ENCODE measurements at places on chromosomes 3 and 15.

DNA sequence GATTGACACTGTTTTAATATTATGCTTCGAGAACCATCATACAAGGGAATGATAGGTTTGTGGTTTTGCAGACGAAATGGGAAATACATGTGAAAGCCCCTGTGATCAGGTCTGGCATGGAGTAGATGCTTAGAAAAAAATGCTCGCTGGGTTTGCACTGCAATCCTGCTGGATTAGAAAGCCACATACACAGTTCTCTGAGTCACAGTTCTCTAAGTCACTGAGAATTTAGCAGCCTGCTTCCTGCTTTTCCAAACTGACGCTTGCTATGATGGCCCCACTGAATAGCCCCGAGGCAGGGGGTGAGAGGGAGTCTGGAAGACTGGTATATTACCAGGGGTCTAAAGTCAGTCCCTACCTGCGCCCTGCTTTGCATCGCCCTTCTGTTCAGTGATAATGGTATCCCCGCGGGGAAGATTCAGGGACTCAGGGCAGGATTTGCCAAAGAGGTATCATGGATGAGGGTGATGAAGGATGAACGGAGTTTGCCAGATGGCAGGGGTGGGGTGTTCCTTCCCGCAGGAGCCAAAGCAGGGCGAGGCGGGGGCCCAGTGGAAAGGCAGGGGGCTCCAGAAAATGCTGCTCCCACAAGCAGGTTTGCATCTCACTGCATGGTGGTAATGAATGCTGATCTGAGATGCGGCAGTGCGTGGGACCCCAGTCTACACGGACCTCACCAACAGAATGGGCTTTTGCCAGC lies 82.3 kb downstream of the IQSEC1 start:
- no peak for DNase-seq

- DNase-seq, result no peak
Observed at GRCh38 chr3:32428092-32429068, 36.7 kb downstream of the CMTM7 start.

DNA sequence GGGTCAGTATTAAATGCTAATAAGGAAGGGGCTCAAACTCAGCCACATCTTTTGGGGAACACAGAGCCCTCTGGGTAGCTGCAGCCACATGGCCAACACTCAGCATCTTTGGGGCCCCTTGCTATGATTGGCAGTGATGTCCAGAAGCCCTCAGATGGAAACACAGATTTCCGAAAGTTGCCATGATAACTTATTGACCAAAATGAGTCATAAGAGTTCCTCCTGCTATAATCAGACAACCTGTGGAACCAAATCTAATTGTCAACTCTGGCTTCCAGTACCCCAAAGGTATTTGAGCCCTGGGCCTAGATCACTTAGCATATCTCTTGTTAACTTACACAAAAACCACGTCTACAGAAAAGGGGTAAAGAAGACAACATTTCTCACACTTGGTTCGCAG lies 392.2 kb downstream of the KCNH8 start:
- DNase-seq, result no peak

DNA sequence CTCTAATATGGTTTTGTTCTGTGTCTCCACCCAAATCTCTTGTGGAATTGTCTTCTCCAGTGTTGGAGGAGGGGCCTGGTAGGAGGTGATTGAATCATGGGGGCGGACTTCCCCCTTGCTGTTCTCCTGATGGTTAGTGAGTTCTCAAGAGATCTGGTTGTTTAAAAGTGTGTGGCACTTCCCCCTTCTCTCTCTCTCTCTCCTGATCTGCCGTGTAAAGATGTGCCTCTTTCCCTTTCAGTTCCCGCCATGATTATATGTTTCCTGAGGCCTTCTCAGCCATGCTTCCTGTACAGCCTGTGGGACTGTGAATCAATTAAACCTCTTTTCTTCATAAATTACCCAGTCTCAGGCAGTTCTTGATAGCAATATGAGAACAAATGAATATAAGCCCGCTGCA lies 33.1 kb downstream of the RETNLB start:
- no peak for DNase-seq

GRCh38 chr15:62653122-62653521 lies 389.4 kb upstream of the TPM1 start:
- no peak for DNase-seq

DNA sequence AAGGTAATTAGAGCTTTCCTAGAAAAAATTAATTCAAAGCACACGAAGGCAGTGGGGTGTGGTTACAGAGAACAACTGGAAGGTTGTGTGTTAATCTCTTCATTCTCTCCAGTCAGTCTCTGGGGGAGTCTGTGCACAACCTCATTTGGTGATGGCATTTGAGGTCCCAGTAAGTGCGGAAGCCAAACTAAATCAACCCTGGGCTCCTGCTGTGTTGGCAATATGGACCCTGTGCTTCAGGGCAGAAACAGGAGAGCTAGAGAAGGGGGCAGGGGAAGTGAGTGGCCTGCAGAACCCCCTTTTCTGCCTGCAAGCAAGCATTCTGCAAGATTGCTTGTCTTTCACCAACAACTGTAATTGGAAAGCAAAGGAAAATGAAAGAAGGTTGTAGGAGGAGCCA lies 195.9 kb upstream of the ST8SIA2 start:
- no peak for DNase-seq

GRCh38 chr3:5168110-5168509 lies 19.4 kb upstream of the EDEM1 start:
- DNase-seq, result no peak

GRCh38 chr3:128999102-128999501 lies 2.0 kb upstream of the EFCC1 start:
- DNase-seq, result no peak

- DNase-seq, result no peak
Observed at GRCh38 chr3:66350601-66351000, 129.8 kb downstream of the SLC25A26 start.

GRCh38 chr3:9121366-9122001 lies 128.0 kb downstream of the SRGAP3 start:
- DNase-seq, result no peak

DNA sequence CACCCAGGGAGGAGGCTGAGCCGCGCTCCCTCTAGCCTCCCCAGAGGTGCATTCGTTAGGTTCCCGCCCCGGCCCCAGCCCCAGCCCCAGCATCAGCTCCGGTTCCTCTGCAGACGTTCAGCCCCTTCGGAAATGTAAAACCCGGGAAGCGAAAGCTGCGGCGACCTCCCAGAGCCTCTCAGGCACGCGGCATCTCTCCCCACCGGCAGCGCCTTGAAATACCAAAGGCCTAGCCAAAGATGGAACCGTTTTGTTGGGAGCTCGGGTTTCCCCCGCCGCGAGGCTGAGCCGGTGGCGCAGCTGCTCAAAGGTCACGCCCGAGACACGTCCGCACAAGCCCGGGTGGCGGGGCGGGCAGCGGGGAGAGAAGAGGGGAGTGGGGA lies 77.8 kb upstream of the HES1 start:
- peak; percentile 52 for DNase-seq

- DNase-seq, result no peak
Observed at GRCh38 chr15:38335116-38335515, 82.5 kb downstream of the SPRED1 start.

DNA sequence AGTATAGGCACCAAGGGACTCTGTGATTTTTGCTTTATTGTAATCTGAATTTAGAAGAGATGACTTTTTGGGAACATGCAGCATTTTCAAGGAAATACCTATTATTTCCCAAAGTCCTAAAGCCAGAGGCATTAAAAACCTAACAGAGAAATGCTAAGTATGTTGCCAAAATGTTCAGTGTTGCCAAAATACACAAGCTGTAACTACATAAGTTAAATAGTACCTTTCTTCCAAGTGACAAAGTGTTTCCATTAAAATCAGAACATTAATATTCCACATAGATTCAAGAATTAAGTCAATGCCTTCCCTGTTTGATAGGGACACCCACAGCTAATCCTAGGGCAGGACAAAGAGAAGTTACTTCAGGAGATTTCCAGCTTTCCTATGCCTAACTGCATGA lies 42.0 kb downstream of the MKRN2 start:
- DNase-seq, result no peak

DNA sequence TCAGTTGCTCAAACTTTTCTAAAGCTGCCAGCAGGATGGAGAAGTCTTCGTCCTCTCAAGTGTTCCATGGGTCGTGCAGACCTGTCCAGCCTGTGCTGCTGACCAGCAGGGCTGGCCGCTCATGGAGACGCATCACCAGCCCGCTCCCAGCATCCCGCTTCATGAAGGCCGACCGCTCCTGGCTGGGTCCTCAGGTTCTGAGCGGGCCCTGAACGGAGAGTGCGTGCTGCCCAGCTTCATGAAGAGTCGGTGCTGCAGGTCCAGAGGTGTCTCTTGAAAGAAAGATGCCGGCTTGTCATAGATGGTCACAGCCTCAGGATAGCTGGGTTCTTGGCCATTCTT lies 75.8 kb upstream of the KCNAB1 start:
- DNase-seq, result no peak

DNA sequence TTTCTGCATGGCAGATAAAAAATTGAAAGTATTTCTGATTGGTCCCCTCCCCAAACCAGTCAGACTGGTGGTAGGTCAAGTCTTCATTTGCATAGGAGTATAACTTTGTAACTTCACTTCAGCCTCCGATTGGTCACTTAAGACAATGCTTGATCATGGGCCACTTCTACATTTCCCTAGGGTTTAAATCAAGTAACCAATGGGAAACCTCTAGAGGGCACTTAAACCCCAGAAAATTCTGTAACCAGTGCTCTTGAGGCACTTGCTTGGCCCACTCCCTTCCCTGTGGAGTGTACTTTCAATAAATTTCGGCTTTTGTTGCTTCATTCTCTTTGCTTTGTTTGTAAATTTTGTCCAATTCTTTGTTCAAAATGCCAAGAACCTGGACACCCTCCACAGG lies 225.5 kb downstream of the ARPP21 start:
- DNase-seq, result no peak

DNA sequence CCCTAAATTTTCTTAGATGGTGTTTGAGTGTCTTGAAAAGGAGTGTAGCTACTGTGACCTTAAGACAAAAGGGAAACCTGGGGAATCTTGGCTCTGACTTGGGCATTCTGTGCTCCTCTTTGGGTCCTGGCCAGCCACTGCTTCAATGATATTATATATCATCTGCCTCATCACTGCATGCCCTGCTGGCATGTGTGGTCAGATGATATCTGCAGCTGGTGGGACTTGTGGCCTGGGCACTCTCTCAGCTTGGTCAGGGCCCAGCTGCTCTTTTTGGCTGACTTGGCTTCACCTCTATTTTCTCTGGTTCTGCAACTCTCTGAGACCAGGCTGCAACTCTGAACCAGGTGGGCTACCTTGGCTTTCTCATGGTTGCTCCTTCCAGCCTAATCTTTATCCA lies 446.1 kb upstream of the RARB start:
- DNase-seq, result no peak

- DNase-seq, result no peak
Observed at GRCh38 chr3:134768837-134769236, 26.2 kb upstream of the EPHB1 start.

DNA sequence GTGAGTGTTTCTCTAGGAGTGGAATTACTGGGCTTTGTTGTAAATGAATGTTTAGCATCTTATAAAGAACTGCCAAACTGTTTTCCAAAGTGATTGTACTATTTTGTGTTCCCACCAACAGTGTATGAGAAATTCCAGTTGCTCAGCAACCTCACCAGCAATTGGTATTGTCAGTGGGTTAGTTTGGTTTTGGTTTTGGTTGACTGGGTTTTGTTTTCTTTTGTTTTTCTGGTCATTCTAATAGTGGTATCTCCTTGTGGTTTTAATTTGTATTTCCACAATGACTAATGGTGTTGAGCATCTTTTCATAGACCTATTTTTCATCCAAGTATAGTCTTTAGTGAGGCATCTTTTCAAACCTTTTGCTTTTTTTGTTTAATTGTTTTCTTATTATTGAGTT lies 27.1 kb downstream of the FILIP1L start:
- no peak for DNase-seq

DNA sequence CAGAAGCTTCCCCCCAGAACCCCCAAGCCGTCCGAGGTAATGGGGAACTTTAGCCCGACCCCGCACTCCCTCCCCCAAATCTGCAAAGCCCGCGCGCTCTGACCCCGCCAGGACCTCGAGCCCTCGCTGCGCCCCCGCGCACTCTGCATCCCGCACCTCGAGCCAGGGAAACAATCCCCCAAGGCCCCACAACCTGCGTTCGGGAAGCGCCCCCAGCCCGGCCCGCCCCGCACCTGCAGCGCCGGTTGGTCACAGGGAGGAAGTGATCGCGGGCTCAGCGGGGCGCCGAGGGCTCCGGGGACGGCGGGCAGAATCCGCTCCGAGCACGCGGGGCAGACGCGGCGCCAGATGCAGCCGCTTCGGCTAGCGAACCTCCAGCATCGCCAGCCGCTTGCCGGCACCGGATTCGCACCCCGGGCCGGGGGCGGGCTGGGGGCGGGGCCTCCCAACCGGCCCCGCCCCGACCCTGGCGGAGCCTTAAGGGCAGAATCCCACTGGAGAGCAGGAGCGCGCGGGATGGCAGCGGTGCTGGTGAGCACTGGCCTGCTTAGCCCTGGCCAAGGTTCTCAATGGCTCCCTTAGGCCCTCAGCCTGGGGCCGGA lies at the start of gene CAMKV:
CAMKV (minus strand) TSS at position 382 of the 602 bp plus-strand sequence. CDS start 7,518 bp downstream, outside the sequence.
- DNase-seq, result peak; percentile 53

- DNase-seq, result no peak
Observed at GRCh38 chr15:65646486-65646885, 24.7 kb downstream of the SLC24A1 start.

DNA sequence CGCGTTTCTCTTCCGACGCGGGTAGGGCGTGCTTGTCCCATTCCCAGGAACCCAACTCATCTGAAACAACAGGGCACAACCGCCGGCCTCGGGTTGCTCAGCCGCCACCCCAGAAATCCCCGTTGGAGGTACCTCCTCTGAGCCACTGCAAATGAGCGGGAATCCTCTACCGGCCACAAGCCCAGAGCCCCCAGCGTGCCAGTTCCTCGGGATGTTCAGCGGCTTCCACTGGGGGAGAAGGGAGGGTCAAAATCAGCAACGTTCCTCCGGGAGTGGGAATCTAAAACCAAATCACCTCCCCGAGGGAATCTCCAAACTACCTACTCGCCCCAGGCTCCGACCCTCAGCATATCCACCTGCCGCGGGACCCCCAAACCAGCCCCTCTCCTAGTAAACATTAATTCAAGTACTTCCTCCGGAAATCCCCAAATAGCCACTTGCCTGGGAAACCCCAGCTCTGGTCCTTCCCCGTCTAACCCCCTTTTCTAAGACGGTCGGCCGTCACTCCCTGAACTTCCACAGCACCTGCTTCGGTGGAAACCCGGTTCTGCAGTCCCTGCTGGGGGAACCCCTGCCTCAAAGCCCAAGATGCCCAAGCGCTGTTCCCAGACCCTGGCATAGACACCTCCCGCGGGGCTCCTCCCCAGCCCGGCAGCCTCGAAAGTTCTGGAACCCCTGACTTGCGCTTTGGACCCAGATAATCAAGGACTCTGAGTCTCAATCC lies 887 bp downstream of the OXTR start:
- DNase-seq, result peak; percentile 17

- DNase-seq, result no peak
Observed at GRCh38 chr15:47460795-47461573, 256.3 kb upstream of the SEMA6D start.

DNA sequence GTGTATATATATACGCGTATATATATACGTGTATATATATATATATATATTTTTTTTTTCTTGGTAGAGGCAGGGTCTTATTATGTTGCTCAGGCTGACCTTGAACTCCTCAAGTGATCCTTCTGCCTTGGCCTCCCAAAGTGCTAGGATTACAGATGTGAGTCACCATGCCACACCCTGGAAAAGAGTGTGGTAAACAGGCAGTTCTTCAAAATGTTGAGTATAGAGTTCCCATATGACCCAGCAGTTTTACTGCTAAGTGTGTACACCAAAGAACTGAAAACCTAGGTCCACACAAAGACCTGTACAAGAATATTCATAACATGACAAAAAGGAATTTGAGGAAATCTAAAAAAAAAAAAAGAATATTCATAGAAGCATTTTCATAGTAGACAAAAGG lies 71.8 kb upstream of the GCNT3 start:
- DNase-seq, result no peak

GRCh38 chr3:124315215-124316033 lies 323.5 kb upstream of the ROPN1 start:
- DNase-seq, result no peak

- no peak for DNase-seq
Observed at GRCh38 chr15:36252146-36252711, 327.2 kb upstream of the CDIN1 start.

Data from stimulated activated CD4-positive, alpha-beta T cell treated with anti-CD3 and anti-CD28 coated beads, Interleukin-15, amount 100 ng/mL, for 24 hours (primary cell).